Stimulated activated memory B cell treated with anti-CD40 and anti-IgM and Interleukin-4, amounts not matched to agents 10 μg/mL and 1 μg/mL and 100 μg/mL, for 72 hours (primary cell): ENCODE measurements at places on chromosomes 4 and X.

DNA sequence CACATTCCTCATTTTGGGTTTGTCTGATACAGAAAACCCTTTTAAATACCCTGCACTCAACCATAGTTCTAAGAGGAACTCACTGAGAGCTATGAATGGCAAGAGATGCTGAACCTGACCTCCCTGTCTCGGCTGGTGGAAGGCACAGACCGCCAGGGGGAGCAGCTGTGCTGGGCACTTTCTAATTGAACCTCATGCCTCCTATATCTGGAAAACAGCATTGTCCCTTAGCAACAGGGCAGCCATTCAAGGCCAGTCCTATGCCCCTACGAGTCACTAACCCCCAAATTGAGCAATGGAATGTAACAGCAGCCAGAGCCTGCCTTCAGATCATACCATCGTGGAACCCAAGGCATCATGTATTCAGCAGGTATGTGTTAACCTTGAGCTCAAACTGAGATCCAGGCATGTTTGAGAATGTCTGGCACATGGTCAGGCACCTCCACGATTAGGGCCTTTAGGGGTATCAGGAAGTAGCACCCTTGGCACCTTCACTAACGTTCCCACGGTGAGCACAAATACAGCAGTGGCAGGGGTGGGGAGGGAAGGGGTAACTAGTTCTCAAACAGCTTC is 5.1 kb downstream of the USP27X start:
- peak; percentile 48 for ATAC-seq

DNA sequence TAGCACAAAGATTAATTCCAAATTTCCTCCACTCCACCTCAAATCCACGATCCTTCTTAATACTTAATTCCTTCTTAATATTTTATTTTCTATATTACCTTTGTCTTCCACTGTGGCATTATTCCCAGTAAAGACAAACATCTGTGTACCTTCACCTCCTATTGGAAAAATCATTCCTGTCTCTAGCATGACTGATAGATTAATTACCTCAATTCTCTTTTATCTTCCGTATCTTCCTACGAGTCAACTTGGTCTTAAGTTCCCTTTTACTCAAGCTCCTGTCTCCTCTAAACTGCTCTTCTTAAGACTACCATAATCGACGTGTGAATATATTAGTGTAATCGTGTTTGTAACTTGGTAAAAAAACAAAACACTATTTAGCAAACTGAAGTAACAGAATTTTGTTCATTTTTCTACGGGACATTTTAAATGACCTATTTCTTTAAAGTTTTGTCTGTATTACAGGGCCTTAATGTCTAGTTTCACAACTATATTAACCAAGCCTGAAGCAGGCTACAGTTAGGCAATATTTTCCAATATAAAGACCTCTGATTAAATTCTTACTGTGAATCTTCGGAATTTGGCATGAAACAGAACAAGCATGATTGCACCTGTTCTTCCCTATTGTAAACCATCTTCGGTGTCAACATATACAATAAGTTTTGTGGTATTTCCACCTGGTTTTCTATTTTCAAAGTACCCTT is 1.1 kb upstream of the USP38 start:
- ATAC-seq: no peak

GRCh38 chr4:137463377-137464003 is 68.8 kb downstream of the PCDH18 start:
- no peak for ATAC-seq

GRCh38 chrX:431492-432111 is 44.9 kb upstream of the PPP2R3B start:
- no peak for ATAC-seq

DNA sequence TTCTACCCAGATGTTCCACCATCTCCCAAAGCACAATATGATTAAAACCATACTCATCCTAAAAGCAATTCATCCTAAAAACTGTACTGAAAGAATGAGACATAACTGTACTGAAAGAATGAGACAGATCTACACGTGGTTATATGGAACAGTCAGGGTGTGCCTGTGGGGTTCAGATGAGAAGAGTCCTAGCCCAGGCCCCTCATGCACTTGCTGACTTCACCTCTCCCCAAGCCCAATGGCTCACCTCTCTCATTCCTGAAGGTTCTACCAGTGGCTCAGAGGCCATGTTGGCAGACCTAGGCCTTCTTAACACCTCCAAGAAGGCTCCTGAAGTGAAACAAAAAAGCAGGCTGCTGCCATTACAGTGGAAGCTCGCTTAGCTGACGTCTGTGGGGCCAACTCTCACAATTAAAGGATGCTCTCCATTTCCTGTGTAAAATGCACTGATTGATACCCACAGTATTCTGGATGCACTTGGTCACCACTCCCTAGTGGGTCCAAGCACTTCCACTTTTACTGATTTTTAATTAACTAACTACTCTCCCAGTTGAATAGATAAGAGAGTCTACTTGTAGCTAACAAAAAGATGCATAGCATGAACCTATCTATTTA is 3.8 kb downstream of the PLAC1 start:
- ATAC-seq: no peak

DNA sequence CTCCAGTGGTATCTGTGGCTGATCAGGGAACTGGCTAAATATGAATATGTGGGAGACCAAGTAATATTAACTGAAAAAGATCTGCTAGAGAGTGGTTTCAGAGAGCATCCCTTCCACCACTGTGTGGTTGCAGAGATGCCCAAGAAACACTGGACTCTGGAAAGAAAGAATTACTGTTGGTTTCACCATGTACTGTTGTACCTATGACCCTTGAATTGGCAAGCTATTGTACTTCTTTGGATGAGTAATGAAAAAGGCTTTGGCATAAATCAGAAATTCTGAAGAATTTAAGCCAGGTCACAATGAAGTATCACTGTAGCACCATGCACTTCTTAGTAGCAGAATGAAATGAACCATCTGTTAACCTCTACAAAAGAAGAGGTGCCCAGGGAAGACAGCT is 134.4 kb upstream of the INTU start:
- no peak for ATAC-seq

- no peak for ATAC-seq
Observed at GRCh38 chr4:41644288-41644914, 104.1 kb downstream of the PHOX2B start.

DNA sequence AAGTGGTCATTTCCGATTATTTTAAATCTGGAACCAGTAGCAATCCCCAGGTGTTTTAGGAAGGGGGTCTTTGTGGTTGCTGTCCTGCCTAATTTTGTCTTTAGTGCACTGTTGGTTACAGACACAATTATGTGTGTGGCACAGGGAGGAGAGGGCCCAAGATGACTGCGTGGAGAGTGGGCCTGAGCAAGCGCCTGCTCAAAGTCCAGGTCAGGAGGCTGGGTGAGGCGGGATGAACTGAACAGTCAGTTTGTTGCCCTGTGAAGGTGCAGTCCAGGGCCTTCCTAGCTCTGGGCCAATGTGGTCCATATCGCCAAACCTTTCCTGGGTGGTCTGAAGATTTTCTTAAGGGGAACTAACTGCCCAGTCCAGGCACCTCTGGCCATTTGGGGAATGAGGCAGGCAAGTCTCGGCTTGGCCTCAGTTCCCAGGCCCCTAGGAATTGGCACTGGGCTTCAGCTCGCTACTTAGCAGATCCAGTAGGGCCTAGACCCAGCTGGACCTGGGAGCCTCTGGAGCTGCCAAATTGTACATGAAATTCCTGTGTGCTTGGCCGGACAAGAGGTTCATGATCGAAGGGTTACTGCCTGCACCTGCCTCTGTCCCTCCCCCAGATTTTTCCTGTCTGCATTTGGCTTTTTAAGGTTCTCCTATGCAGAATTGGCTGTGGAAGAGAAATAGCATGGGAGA is 47.6 kb downstream of the ANAPC4 start:
- no peak for ATAC-seq

- peak; percentile 92 for ATAC-seq
Observed at GRCh38 chr4:109990261-109991257, 77.9 kb downstream of the EGF start.

- ATAC-seq: no peak
Observed at GRCh38 chrX:95383778-95384177, 1300.9 kb upstream of the DIAPH2 start.

DNA sequence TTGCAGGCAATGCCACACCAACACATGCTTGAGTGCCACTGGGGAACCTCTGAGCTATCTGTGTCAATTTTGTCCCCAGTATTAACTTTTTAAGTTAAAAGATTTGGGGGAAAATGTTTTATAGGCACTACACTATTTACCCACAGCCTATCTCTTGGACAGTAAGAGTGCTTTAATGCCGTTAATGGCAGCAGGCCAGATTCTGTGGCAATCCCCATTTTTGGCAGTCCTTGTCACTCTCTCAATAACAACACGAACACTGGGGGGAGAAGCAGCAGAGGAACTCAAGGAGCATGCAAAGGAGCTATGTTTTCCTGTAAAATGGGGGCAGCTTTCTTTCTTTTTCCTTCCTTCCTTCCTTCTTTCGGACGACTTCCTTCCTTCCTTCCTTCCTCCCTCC is 168.6 kb downstream of the NSUN7 start:
- no peak for ATAC-seq

- no peak for ATAC-seq
Observed at GRCh38 chrX:258291-259040, 22.7 kb upstream of the PLCXD1 start.

DNA sequence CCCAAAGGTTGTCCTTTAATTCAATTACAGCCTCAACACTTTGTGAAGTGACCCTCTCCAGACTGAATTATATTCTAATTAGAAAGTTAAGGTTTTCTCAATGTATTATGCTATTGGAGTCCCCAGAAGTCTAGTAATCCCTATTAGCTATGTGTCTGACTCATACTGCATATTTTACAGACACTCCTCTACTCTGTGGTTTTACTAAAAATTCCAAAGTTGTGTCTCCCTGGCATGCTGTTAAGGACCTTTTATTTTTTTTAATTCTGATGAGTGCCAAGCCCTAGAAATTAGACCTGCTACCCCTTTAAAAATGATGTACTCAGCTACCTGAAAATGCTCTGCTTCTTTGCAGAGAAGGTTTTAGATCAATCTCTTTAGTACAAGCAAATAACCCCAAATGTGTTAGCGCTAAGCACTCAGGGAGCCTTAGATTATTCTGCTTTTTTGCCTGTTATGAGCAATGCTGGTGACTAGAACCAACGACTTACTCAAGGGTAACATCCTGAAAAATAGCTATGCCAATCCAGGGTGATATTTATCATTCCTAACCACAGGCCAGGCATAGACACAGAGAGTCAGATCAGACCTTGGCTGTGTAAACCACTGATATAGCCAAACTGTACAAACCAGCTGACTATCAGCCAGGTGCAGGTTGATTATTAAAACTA is 26.1 kb upstream of the CXCL13 start:
- ATAC-seq: no peak

- ATAC-seq: no peak
Observed at GRCh38 chr4:155442267-155443105, 65.7 kb upstream of the MAP9 start.

DNA sequence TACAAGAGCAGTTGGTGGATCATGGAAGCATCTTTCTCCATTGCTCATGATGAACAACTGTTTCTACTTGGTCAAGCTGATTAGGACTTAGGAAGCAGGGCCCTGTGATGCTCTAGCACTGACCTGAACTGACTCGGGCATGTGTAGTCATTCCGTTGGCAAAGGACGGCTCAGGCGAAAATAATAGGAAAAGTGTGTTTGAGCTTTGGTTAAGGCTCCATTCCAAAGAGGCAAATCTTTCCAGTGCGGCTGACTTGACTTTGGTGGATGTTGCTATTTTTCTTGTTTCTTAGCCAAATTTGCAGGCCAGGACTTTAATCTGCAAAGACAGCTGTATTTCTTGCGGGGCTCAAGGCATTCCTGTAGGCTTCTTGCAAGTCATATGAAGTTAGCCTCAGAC is 39.5 kb downstream of the ZNF518B start:
- ATAC-seq: no peak

- no peak for ATAC-seq
Observed at GRCh38 chrX:10856797-10857196, 236.4 kb upstream of the MID1 start.

DNA sequence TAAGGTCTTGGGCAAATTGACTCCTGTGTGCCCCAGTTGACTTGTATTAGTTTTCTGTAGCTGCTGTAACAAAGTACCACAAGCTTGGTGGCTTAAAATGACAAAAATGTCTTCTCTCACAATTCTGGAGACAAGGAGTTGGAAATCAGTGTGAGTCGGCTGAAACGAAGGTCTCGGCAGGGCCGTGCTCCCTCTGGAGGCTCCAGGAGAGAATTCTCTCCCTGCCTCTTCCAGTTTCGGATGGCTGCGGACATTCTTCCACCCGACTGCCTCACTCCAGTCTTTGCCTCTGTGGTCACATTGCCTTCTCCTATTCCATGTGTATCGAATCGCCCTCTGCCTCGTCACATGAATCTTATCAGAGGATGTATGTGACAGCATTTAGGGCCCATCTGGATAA is 66.0 kb upstream of the PHOX2B start:
- ATAC-seq: no peak

GRCh38 chr4:159062381-159062780 is 40.5 kb upstream of the RAPGEF2 start:
- ATAC-seq: no peak

- ATAC-seq: peak; percentile 36
Observed at GRCh38 chr4:80897537-80898303, 132.8 kb upstream of the BMP3 start.

GRCh38 chrX:148070504-148070877 is 89.4 kb downstream of the FMR1NB start:
- no peak for ATAC-seq

DNA sequence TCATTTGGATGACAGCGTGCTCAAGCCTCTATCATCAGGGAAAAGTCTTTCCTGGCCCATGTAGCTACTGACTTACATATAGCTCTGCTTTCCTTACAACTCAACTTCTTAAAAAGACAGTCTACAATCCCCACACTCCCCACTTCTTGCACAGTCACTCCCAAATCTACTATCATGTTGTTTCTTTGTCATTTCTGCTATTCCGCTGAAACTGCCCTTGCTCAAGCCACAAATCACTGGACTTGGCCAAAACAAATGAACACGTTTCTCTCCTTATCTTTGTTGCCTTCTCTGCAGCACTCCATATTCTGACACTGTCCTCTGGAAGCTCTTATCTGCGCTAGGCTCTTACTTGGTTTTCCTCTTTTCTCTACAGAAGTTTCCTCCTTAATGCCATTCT is 28.2 kb downstream of the GPRIN3 start:
- no peak for ATAC-seq

GRCh38 chrX:154136627-154137161 is 7.3 kb upstream of the OPN1LW start:
- ATAC-seq: peak; percentile 85

DNA sequence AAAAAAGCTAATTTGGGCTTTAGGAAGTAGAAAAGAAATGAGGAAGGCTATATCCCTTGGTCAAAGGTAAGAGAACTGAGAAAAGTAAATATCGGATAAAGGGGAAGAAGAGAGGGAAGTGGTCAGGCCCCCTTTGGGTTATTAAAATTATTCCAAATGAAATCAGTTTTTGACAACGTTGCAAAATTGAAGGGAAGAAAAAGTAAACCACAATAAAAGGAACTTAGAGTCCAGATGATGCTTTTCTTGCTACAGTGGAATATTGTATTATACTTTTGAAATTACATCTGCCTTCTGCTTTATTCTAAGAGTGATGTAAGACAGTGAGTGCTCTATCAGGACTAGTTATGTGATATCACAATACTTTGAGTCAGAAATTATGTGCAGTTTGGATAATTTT is 59.4 kb upstream of the RBPJ start:
- ATAC-seq: no peak
